ENCODE measurements at places on chromosomes 3 and 15.
A peak's percentile ranks its signal among the peaks of the same experiment; 100 is the strongest.

GRCh38 chr3:170967126-170967525, 58.7 kb upstream of the EIF5A2 start:
- no peak for DNase-seq

- no peak for DNase-seq
Observed at GRCh38 chr3:43485931-43486330, 135.9 kb downstream of the ANO10 start.

GRCh38 chr3:134608023-134608770, 42.6 kb downstream of the KY start:
- DNase-seq: no peak

- DNase-seq: no peak
Observed at GRCh38 chr3:7190095-7190494, 329.2 kb downstream of the GRM7 start.

DNA sequence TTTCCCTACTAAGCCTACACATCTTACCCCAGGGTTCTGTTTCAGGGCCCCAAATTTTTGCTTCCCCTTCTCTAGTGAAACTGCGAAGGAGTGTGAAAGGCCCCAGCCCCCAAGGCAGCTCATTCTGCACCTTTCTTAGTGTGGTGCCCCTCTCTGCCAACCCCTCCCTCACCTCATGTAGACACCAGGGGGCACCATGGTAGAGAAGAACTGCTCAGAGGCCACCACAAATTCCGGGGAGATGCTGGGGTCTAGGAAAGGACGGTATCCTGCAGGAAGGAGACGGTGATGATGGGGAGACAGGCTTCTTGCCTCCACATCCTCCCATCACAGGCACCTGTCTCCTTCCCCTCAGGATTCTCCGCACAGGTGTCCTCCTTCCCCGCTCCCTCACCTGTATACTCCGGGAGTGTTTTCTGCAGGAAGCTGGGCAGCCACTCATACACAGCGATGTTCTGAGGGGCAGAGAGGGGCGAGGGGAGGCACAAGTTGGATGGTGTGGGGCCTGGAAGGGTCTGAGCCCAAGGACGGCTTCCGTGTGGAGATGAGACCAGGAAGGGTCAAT, 3.6 kb downstream of the DUOX2 start:
- no peak for DNase-seq

DNA sequence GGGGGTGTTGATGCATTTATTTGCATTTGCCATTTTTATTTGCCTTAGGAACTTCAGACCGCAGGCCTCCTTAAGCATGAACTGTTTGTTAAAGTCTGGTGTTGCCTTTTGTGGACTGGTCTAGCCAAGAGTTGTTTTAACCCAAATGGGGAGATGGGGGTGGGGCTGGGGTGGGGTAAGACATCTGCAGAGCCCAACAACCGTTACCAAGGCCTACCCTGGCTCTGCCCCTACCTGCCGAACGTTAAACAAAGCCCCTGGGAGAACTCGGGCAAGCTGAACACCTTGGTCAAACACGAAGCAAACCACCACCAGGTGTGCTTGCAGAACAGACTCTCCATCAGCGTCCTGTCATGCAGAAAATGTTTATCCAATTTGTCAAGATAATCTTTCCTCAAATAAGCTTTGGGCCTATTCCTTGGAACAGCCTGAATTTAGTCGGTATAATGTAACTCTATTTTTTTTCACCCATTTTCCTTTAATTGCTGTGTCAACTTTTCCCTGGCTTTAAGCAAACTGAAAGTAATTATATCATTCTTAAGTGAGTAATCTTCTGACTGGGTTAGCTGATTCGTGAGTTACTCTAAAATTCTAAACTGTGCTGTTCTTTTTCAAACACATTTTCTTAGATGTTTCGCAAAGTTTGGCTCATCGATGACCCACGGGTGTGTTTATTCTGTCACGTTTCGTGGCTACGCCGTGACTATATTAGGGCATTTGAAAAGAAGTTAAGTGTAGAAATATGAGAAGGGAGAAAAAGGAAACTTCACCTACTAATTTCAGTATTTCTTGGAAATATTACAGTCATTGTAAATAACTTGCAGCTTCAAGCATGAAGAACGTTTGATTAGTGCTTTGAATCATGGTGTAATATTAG, 127.6 kb downstream of the SOX2 start:
- no peak for DNase-seq

DNA sequence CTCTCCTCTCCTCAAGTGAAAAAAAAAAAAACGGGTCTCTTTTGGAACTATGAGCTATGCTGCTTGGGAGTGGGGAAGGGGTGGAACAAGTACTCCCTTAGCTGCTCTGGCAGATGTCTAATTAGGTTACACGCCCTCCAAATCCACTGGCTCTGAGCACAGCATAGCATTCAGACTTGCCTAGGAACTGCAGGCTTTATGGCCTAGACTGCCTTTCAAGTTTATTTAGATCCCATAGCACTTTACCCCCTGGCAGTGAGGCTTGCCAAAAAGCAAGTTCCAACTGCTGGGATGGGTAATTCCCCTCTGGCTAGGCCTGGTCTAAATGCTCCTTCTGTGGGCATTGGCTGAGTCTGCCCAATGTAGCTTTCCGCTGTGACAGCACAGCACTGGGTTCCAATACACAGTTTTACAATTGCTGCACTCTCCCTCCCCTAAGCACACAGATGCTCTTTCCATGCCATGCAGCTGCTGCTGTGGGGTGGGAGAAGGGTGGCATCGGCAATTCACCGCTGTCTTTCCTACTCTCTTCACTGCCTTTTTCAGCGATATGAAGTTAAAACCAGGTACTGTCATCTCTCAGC, 152.8 kb downstream of the KCNAB1 start:
- DNase-seq: no peak

DNA sequence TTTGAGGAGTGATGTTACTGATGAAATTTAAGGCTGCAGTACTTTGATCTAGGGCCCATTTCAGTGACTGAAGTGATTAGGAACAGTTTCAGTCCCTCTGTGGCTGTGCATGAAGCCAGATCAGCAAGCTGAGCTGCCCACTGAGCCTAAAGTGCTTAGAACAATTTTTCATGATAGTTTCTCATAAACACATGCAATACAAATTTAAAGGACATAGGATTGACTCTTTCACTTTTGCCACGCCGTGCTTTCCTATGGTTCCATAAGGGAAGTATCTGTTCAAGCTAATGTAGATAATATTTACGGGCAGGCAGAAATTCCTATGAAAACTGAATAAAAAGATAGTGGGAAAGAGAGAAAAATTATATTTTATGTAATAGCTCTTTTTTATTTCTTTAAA, 10.6 kb downstream of the ANKUB1 start:
- no peak for DNase-seq

DNA sequence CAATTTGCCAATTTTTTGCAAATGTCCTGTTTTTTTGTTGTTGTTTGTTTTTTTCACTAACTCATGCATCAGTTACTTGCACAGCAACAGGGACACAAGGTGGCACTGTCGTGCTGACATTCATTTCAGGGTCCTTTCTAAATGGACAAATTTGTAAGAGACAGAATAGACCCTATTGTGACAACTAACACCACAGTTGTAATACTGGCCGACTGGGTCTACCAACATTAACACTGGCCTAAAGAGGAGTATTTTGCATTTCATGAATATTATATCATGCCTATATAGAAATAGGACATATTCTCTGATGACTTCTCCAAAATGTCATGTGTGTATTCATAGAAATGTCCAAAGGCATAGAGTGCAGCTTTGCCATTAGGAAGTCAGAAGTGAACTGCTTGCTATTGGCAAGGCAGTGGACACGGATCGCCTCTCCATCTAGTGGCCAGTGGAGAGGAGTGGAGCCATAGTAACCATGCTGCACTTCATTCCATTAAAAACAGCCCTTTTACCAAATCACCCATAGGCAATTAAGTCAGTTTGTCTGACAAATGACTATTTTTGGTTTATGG, 54.8 kb downstream of the ZBTB20 start:
- peak; percentile 57 for DNase-seq

DNA sequence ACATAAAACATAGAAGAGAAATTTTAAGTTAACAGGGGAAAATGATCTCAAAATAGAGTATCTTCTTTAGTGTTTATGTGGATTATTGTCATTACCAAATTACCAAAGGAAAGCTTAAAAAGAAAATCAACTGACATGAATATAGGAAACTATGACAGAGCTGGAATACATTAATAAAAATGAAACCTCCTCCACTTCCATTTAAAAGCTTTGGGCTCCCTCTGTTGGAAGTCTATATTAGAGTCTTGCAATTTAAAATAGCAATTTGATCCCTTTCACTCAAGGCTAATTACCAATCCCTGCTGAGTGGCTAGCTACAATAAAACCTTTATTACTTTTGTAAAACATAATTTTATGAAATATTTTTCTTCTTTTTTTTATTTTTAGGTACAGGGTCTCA, 61.4 kb upstream of the IMPG2 start:
- DNase-seq: no peak

- DNase-seq: no peak
Observed at GRCh38 chr3:77500721-77501120, 460.8 kb downstream of the ROBO2 start.

DNA sequence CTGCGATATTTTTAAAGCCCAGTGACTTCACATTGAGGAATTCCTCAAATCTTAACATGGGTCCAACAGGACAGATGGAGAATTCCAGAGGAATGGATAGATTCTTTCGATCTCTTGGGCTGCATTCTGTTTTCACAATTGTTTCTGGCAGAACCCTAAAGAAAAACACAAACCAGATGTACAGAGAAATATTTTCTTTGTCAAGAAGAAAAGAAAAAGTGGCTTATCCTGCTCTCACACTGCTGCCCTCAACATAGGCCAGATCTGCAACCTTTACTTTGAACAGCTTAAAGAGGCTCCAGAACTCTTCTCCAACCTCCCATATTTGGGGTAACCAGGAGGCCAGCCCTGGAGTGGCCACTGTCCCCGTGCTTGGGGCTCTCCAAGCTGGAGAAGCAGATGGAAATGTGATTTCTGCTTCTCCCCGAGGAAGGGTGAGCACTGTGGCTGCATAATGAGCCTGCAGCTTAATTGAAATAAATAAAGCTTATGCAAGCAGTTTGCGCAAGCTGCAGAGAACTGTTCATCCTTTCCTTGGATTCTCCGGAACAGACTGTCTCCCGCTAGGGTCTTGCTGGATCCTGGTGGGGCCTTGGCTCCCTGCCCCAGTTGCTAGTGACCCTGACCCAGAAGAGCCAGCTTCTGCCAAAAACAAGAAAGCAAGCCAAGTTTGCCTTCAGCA, 453.2 kb upstream of the PROK2 start:
- DNase-seq: no peak

GRCh38 chr3:25493786-25494185, 65.7 kb downstream of the RARB start:
- DNase-seq: no peak

DNA sequence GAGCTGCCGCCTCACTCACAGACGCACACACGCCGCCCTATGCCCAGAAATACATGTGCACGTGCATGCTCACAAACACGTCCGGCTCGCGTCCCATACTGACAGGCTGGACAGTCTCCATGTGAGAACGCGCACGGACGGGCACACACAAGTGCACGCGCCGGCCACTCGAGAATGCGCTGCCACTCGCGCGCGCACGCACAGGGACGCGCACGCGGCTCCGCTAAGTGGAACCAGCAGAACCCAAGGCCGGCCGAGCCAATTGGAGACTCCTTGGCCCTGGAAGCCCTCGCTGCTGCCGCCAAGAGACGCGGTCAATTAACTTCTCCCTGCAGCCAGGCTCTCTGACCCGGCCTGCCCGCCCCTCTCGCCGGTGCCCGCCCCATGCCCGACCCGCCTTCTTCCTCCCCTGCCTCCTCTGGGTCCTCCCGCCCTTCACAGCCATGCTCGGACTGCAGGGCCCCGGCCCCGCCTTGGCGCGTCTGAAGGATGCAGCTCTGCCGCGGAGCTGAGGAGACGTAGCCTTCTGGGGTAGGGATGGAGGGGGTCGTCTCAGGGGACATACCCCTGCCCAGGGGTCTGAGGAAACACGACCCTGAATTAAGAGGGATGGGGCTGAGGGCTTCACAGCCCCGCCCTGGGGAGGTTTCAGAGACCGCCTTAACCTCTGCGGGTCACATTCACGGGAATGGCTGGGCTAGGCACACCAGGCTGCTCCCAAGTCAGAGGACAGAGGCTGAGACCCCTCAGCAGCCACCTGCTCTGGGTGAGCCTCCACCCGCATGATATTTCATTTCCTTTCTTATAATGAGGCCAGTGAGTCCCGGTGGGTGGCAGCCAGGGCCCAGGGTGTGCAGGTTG, 15.0 kb downstream of the PTH1R start:
- no peak for DNase-seq

GRCh38 chr3:25513642-25514266, 85.7 kb downstream of the RARB start:
- no peak for DNase-seq

DNA sequence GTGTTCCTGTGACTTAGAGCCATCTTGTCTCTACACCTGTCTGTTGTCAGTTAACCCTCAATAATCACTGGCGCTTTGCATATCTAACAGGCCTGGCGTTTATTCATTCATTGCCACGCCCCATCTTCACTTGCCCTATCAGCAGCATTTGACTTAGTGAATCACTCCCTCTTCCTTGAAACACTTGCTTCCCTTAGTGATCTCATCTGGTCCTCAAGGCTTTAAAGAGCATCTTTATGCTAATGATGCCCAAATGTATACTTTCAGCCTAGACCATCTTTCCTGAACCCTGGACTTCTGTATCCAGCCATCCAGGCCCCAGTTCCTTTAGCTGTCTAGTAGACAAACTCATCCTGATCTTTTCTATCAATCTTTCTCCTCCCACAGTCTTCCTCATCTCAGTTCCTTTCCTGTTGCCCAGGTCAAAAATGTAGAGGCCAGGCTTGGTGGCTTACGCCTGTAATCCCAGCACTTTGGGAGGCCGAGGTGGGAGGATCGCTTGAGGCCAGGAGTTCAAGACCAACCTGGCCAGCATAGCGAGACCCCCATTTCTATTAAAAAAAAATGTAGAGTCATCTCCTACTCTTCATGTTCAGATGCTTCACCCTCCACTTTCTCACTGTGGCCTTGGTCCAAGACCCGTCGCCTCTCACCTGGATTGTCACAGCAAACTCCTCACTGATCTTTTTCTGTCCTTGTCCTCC, 1.4 kb upstream of the IGDCC4 start:
- DNase-seq: no peak
